MCF 10A (cell line): ENCODE measurements at places on chromosomes 6 and 20. TPM values are rescaled to one million over a fixed set of nuclear protein-coding genes. Genes with fewer than 3 reads are reported as not detected.

Gene DEFB118
- total RNA-seq, result not detected in 2 replicates

GRCh38 chr6:36633915-36634314 lies 39.8 kb downstream of the SRSF3 start:
- no peaks in the 10 kb centered on the region for H3K36me3 ChIP-seq
- H3K27me3 ChIP-seq, result no peaks in the 10 kb centered on the region
- no peak overlapping the region for H3K27ac ChIP-seq

- peaks cover 6% of the 10 kb centered on the region for H3K36me3 ChIP-seq
- DNase-seq, result no peak
- no peaks in the 10 kb centered on the region for H3K4me1 ChIP-seq
- H3K4me3 ChIP-seq, result no peak overlapping the region
- no peak overlapping the region for H3K27ac ChIP-seq
Observed at GRCh38 chr6:40163924-40164323, 229.7 kb upstream of the MOCS1 start.

Gene CYP24A1
- 0.28 and 0.34 TPM in 2 replicates for total RNA-seq

DNA sequence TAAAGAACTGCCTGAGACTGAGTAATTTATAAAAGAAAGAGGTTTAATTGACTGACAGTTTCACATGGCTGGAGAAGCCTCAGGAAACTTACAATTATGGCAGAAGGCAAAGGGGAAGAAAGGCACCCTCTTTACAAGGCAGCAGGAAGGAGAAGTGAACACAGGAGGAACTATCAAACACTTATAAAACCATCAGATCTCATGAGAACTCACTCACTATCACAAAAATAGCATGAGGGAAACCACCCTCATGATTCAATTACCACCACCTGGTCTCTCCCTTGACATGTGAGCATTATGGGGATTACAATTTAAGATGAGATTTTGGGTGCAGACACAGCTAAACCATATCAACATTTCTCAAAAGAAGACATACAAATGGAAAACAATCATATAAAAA lies 266.3 kb downstream of the EPM2A start:
- H3K27me3 ChIP-seq, result no peaks in the 10 kb centered on the region
- H3K27ac ChIP-seq, result no peak overlapping the region
- H3K36me3 ChIP-seq, result no peaks in the 10 kb centered on the region
- DNase-seq, result no peak
- no peak overlapping the region for H3K4me3 ChIP-seq
- H3K4me1 ChIP-seq, result no peaks in the 10 kb centered on the region

Gene TCF21
- total RNA-seq, result not detected in 2 replicates

DNA sequence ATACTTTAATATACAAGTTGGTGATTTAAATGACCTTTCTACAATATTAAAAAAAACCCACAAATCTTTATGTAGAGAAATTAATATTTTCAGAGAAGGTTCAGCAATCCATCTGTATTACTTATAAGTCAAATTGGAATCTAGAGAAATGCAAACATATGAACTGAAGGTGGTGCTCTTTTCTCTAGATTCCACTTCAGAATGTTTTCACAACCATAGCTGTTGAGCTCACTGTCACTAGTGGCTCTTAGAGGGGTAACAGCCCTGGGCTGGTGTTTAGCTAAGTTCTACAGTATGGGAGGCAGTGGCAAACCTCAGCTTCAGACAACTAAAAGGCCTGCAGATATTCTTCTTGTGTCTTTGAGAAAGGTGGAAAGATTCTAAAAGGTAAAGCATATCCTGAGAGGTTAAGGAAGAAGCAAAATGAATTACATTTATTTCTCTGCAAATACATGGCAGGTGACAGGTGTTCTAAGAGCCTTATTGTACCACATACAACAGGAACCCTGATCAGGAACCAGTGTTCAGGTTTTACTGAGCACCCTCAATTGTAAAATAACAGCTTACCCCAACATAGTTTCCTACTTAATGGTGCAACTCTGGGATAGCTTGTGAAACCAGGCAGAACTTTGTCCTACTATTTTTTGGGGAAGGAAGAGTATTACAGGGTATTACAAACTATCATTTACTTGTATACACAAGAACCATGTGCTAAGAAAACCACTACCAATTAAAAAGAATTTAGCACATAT lies 56.6 kb upstream of the SAMHD1 start:
- no peak overlapping the region for H3K4me3 ChIP-seq
- peaks cover 21% of the 10 kb centered on the region for H3K36me3 ChIP-seq
- no peaks in the 10 kb centered on the region for H3K27me3 ChIP-seq
- DNase-seq, result peak; percentile 16
- no peaks in the 10 kb centered on the region for H3K4me1 ChIP-seq

- H3K4me3 ChIP-seq, result no peak overlapping the region
- no peaks in the 10 kb centered on the region for H3K36me3 ChIP-seq
- DNase-seq, result no peak
- no peaks in the 10 kb centered on the region for H3K27me3 ChIP-seq
Observed at GRCh38 chr6:42729731-42730130, 7.3 kb upstream of the PRPH2 start.

GRCh38 chr20:52433326-52434040 lies 241.9 kb upstream of the ZFP64 start:
- H3K36me3 ChIP-seq, result no peaks in the 10 kb centered on the region
- H3K4me3 ChIP-seq, result no peak overlapping the region
- H3K27ac ChIP-seq, result no peak overlapping the region

DNA sequence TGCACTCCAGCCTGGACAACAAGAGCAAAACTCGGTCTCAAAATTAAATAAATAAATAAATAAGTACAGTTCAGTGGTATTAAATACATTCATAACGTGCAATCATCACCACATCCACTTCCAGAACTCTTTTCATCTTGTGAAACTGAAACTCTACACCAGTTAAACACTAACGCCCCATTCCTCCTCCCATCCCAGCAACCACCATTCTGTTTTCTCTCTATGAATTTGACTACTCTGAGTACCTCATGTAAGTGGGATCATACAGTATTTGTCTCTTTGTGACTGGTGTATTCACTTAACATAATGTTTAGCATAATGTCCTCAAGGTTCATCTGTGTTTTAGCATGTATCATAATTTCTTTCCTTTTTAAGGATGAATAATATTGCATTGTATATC lies 29.1 kb upstream of the SCML4 start:
- no peak for DNase-seq
- no peak overlapping the region for H3K4me3 ChIP-seq
- H3K4me1 ChIP-seq, result no peaks in the 10 kb centered on the region
- H3K27ac ChIP-seq, result no peak overlapping the region
- H3K27me3 ChIP-seq, result no peaks in the 10 kb centered on the region

DNA sequence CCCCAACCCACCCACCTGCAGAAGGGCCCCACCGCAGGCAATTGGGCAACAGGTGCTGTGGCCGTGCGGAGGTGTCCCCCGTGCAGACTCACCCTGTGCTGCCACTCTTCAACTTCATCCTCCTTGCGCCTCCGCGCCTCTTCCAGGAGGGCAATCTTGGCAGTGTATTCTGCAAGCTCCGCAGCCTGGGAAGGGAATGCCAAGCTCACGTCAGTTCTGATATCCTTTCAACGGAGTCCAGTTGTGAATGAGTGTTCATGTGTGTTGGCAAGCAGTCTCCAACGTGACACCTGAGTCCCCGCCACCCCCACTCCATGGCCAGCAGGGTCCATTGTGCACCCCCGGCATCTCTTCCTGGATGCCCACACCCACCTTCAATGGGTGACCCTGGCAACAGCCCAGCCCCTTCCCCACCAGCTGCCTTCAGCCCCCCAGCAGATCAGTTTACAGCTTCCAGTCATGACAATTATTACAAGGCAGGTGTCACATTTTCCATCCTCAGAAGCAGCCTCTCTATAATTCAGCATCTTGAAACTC lies 49.9 kb downstream of the EZR start:
- peak overlapping the region; percentile 62 for H3K27ac ChIP-seq
- H3K27me3 ChIP-seq, result no peaks in the 10 kb centered on the region
- no peak for DNase-seq
- H3K4me3 ChIP-seq, result no peak overlapping the region
